ENCODE measurements at places on chromosomes 5 and 9.

- DNase-seq = no peak
Observed at GRCh38 chr9:98605116-98605515, 103.6 kb downstream of the GABBR2 start.

DNA sequence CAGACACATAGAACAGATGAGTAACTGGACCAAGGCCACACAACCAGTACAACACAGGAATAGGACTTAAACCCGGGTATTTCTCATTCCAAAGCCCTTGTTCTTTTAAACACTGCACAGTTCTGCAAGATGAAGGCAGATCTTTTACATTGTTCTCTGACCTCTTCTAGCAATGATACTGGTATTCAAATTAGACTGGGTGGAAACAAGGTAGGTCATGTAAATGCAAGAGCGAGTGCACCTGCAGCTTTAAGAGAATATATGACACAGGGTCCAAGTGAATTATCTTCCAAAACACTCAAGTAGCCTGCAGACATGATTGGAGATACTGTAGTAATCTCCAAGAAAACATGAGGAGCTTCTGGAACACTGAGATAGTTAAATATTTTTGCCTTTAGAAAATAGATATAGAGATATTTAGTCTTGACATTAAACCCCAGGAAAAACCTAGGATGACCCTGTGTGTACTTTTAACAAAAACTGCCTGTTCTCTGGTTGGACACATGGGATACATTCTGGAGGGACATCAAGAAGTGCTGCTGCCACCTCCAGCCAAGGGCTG lies 130.6 kb upstream of the EPB41L4A start:
- DNase-seq = no peak

GRCh38 chr5:150600616-150601490 lies 39.6 kb upstream of the SYNPO start:
- no peak for DNase-seq

DNA sequence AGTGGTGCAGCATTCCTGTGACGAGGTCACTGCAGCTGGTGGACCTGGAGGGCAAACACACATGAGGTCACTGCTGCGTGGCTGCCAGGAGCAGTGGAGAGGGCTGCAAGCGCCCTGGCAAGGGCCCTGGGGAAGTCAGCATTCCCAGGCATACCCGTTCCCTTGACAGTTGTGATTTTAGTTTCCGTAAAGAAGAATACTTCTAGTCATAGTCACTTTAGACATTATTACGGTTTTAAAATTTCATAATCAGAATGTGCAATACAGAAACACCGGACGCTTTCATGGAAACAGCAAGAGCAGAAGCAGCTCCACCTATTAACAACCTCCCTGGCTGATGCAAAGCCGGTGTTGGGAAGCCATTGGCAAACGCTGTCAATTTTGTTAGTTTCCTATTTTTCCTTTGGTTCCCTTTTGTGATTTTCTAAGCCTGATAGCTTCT lies 129.8 kb downstream of the GADD45G start:
- no peak for DNase-seq

DNA sequence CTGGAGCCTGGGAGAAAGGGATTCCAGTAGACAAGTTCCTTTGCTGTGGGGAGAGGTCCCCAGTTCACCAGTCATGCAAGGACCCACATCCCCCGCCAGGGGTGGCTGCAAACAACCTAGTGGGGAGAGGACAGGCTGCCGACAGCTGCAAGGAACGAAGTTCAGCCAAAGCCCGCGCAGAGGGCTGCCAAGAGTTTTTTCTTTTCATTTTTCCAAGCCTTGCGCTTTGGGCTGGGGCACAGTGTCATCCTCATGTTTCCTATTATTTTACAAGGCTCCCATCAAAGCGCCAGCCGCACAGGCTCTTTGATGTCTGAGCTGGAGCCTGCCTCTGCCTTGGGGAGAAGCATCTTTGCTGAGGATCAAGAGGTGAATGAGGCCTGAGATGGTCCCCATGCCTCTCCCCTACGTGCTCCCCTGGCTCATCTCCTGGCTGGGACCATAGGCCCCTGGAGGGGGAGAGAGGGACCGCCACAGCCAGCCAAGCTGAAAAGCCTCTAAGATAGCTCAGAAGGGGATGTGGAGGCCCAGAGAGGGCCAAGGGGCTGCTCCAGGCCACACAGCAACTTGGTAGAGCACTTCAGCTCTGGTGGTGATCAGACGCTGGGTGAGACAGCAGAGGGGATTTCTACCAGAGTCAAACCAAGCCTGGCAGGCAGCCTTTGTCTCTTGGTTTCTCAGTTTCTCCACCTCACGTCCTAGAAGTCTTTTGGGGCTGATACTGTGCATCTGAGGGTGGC lies 50.4 kb upstream of the SYNPO start:
- DNase-seq = no peak

- no peak for DNase-seq
Observed at GRCh38 chr9:122020398-122020797, 72.7 kb downstream of the TTLL11 start.

- DNase-seq = peak; percentile 32
Observed at GRCh38 chr5:56900858-56901578, 8.4 kb upstream of the SETD9 start.

GRCh38 chr5:163964671-163965070 lies 459.3 kb downstream of the MAT2B start:
- peak; percentile 35 for DNase-seq

DNA sequence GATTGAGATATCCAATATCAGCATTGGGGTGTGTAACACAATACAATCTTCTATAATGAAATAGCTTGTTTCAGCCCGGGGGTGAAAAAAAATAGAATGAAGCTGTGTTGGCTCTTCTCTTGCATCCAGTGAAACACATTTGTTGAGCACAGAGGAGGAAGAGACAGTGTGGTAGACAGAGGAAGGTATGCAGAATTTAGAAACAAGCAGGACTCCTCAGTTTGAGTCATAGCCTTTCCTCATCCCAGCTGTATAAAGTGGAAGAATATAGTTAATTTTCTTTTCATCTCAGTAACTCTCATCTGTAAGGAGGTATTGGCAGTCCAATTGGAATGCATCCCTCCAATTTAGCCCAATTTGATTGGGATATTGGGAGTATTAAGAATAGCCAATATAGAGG lies 302.2 kb upstream of the VLDLR start:
- no peak for DNase-seq

GRCh38 chr5:132807163-132807838 lies 5.8 kb upstream of the SOWAHA start:
- no peak for DNase-seq

DNA sequence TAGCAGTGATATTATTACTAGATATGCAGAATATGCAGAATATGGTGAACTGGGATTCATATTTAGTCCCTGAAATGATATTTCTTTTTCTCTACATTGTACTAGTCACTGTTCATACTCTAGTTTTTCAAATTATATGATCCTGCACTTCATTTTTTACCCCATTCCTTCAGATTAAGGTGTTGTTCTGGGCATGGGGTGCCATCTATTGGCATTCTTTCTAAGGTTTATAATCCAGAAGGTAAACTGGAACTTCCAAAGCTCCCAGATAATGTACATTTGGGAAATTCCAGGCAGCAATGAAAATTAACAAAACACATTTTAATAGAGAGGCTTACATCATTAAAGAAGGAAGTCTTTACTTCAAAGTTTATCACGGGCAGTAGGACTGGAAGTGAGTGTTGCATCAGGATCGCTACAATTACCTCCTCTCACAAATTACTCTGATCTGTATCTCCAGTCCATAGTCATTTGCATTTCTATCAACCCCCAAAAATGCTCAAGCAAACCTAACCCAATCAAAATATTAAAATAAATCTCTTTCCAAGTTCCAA lies 12.5 kb downstream of the RFX3 start:
- no peak for DNase-seq

DNA sequence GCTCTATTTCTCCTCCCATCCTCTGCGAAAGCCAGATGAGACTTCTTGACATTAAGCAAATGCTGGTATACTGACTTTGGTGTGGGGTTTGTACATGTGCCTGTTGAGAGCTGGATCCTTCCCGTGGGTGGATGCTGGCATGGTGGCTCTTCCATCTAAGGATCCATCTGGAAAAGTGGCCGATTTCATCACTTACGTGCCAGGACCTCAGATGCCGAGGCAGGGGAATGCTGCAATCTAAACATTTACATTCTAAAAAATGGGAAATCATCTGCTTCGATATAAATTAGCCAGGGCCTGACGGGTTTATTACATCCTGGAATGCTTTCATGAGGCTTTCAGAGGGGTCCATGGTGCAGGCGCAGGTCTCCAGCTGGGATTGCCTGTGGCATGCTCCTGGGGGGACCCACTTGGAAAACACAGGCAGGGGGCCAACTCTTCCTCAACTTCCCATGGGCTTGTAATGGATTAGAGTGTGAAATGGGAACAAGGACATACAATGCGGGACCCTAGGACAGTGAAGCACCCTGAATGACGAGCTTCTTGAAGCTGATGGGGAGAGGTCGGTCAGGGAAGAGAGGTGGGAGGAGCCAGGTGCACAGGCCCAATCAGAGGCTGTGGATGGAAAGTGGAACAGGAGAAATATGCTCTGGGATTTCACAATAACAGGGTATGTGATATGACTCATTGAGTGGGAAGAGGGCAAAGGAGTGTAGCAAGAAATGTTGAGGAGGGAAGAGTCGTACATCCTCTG lies 105.5 kb upstream of the PITX1 start:
- DNase-seq = peak; percentile 91

DNA sequence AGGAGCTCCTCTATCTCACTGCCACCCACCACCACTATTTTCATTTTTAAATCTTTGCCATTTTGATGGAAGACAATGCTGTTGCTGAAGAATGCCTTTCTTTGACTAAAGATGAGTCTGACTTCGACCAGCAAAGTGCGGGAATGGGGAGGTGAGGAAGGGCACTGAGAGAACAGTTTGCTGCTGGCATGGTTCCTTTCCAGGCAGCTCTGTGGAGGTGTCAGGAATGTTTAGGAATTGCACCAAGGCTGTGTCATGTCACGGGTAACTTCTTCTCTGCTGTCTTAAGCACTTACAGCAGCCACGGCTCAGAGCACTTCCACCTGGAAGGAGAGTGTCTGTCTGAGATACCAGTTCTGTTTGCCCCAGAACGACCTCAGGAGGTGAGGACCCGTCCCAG lies 41.4 kb upstream of the SHB start:
- no peak for DNase-seq

GRCh38 chr9:4433379-4433778 lies 56.9 kb upstream of the SLC1A1 start:
- no peak for DNase-seq

GRCh38 chr5:54514291-54514690 lies 3.3 kb upstream of the SNX18 start:
- no peak for DNase-seq

DNA sequence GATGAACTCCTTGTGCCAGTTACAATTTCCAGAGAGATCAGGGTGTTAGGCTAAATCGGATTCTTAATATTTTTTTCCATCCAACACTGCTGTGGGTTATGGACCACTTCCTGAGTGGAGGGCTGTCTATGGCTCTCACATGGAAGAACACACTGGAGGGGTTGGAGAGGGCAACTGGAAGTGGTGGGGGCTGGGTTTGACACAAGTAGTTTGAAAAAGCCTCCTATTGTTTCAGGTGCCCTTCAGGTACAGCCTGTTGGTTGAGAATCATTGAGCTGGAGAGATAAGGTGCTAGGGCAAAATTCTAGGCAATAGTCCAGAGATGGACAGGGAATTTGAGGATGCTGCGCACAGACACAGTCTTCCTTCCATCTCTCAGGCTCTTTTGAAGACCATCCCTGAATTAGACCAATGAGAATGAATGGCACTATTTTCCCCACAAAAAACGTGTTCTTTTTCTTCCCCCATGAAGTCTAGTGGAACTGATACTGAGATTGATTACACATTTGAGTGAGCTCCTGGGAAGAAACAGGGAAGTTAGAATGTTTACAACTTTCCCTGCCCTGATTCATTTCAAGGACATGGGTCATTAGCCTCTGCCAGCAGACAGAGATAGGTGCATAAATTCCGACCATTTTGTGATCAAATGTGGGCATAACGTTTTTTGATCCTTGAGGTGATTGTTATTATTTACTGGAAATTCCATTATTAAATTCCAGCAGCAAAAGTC lies 87.7 kb downstream of the ACER2 start:
- DNase-seq = no peak

GRCh38 chr9:18122171-18122570 lies 351.8 kb upstream of the ADAMTSL1 start:
- DNase-seq = no peak

- DNase-seq = no peak
Observed at GRCh38 chr5:75890546-75890945, 173.3 kb upstream of the POC5 start.

- no peak for DNase-seq
Observed at GRCh38 chr5:34740389-34740806, 84.3 kb downstream of the RAI14 start.

DNA sequence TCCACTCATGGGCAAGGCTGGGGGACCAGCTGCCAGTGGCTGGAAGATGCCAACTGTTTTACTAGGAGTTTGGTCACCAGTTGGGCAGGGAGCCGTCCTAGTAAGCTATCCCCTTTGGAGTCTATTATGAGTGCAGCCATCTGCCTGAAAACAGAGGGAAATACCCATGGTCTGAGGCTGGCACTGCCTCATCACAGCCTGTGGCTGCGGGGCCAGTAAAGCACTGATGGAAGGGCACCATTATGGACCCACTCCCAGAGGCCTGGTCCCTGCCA lies 187.2 kb upstream of the PANK3 start:
- DNase-seq = no peak

GRCh38 chr5:2817031-2817603 lies 65.6 kb upstream of the IRX2 start:
- no peak for DNase-seq

DNA sequence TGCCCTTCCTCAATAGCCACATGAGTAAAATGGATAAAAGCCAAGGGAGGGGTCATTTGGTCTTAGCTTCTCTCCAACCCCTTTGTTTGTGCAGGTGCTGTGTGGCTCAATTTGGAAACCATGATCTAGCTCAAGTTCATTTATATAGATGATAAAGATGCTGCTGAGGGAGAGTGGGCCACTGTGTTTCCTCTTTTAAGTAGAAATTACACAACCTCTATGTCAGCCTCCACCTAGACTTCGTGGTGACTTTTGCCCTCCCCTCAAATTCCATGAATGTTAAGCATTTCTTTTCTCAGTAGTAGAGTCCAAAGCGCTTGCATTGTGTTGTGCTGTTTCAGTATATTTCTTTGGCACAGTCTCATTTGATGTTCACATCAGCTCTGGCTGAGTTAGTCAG lies 241.4 kb downstream of the ARHGAP26 start:
- peak; percentile 37 for DNase-seq

GRCh38 chr5:120926471-120926870 lies 462.4 kb downstream of the PRR16 start:
- no peak for DNase-seq

DNA sequence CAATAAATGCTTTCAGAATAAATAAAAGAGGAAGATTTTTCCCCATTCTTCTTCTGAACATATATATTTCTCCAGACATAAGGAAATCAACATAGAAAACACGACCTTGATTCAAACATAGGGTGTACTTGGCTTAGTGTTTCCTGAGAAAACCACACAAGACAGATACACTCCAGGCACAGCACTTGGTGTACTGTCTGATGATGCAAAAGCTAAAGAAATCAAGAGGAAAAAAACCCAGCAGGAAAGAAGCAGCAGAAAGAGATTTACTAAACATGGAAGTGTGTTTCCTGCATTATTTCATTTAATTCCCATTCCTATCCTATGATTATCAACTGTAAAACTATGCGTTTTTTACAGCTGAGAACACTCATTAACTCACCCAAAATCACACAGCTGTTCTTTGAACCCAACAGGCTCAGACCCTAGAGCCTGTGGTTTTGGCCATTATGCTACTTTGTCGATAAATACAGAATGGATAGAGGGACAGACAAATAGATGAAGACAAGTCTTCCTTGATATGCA lies 46.1 kb downstream of the NIPAL4 start:
- no peak for DNase-seq
